A549 treated with CORT108297 at 1 μM for 4 hours (cell line): ENCODE measurements at places on chromosomes 1 and 21. TPM values are rescaled to one million over a fixed set of nuclear protein-coding genes. Genes with fewer than 3 reads are reported as not detected.

The GNG12 gene
- 53.1 to 79.5 TPM (median 66.0 TPM) in 5 replicates for total RNA-seq

The SMG7 gene
- 32.8 to 40.1 TPM (median 38.2 TPM) in 5 replicates for total RNA-seq

The ZNF683 gene
- total RNA-seq: not detected in 5 replicates

The GPR157 gene
- total RNA-seq: 2.9 to 8.1 TPM (median 6.1 TPM) in 5 replicates

The LRRC53 gene
- total RNA-seq: not detected in 5 replicates
